Stimulated activated CD4-positive, alpha-beta T cell treated with anti-CD3 and anti-CD28 coated beads, Interleukin-1b, Interleukin-23, amount 100 ng/mL, for 48 hours (primary cell): ENCODE measurements at places on chromosomes 2 and 18.

- DNase-seq, result no peak
Measured at GRCh38 chr2:225070811-225071210, 28.5 kb upstream of the DOCK10 start.

DNA sequence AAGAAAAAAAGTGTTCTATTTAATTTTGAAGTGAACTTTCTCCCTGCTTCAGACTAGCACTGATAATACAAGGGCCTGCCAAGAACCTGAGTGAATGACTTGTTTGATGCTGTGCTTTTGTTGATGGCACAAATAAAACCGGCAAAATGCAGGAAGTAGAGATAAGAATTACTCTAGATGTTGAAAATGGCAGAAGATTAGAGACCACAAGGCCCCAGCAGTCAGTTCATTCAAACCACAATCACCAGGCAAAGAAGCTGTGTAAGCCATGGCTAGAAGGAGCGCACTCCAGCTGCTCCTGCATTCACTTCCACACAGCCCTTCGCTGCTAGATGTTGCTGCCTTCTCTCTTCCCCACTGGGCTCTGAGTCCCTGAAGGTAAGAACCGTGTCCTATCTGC lies 297.1 kb downstream of the AGPS start:
- DNase-seq, result no peak

DNA sequence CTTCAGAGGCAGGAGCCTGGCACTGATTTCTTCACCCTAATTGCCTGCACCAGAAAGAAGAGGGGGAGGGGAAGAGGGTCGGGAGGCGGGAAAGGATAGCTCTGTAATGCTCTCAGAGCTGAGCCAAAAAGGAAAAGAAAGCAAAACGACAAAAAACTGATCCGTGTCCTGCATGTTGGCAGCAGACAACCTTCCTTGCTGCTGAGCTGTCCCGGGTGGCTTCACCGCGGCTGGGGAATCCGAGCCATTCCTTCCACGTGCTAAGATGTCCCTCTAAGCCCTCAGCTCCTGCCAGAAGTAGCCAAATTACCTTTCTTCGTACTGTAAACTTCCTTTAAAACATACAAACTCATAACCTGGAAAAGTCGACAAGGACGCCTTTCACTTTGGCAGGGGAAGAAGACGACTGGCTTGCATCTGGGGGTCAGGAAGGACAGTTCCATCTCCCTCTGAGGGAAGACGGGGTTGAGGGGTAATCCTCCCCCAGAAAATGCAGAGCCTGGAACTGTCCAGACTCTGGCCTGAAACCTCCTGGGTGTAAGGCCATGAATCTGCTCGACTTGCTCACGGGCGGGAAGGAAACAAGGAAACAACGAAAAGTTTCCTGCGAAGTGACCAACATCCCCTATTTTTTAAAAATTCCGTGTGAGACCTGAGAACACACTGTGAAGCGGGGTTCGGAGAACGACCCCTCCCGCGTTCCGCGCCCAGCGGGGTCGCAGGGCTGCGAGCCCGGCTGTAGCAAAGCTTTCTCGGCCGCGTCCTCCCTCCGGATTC lies 7.7 kb downstream of the OTX1 start:
- DNase-seq, result no peak

- peak; percentile 24 for DNase-seq
Measured at GRCh38 chr2:65129286-65129825, 550 bp downstream of the RAB1A start.

GRCh38 chr18:61637905-61638595 lies 254.8 kb downstream of the RNF152 start:
- no peak for DNase-seq

DNA sequence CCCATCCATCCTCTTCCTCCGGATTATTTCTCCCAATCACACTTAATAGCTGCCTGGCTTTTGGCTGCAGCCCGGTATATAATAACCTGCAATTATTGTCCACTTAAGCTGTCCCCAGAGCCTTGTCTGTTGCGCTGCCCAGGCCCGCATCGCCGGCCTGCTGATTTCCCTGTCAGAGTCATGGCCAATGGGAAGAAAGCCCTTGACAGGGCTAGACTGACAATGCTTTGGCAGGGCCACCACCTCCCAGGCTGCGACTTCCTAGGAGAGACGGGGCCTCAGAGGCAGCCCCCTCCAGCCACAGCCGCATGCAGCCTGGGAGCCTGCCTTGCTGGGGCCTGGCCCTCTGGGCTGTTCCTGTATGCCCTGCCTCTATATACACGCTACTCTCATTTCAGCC lies 10.0 kb upstream of the CELF4 start:
- DNase-seq, result no peak
